Pulmonary artery endothelial cell (primary cell): ENCODE measurements at places on chromosomes 6 and 20.
A peak's percentile ranks its signal among the peaks of the same experiment; 100 is the strongest.

DNA sequence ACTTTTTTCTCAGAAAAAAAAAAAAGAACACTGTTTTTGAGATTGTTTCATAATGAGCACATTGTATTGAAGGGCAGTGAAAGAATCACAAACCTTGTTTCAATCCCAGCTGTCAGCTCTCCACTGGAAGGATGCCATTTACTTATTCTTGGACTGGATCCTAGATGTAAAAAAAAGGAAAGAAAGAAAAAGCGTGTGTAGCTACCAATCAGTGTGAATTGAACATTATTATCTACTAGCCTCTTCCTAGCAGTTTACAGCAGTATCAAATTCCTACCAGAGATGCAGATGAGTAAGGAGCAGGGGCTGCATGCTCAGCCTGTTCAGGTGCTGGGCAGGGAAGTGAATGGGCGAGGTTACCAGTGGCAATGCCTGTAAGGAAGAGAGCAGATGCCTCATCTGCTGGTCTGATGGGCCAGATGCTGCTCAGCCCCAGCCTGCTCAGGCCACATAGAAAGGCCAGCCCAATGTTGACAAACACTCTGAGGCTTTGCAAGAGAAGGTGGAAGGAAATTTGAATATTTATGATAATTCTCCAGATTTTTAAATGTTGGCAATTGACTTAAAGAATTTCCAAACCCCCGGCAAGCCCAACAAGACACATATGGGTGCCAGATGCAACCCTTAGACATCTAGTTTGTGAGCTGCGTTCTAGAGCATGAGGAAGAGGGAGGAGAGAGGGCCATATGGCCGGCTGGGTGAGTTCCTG, 189.5 kb downstream of the IBTK start:
- DNase-seq, result peak; percentile 26

GRCh38 chr6:3789018-3789895, 37.7 kb upstream of the PXDC1 start:
- DNase-seq, result no peak

- DNase-seq, result no peak
These were observed 28.3 kb downstream of the GLP1R start for GRCh38 chr6:39076623-39077535.

DNA sequence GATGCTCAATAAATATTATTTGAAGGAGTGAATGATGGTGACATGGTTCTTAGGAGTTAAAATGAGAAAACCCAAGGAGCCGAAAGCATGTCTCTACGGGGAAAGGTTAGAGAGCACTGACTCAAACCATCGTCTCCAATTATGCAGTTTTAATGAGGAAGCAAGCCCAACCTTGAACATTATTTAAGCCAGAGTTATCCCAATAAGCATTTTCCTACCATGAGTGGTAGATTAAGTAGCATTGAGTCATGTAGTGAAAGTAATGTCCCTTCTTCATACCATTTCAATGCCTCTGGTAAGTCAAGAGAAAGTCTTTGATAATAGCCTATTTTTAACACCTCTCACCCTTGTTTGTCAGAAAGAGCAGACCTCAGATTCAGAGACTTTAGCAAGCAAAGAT, 13.5 kb downstream of the TSHZ2 start:
- DNase-seq, result no peak

DNA sequence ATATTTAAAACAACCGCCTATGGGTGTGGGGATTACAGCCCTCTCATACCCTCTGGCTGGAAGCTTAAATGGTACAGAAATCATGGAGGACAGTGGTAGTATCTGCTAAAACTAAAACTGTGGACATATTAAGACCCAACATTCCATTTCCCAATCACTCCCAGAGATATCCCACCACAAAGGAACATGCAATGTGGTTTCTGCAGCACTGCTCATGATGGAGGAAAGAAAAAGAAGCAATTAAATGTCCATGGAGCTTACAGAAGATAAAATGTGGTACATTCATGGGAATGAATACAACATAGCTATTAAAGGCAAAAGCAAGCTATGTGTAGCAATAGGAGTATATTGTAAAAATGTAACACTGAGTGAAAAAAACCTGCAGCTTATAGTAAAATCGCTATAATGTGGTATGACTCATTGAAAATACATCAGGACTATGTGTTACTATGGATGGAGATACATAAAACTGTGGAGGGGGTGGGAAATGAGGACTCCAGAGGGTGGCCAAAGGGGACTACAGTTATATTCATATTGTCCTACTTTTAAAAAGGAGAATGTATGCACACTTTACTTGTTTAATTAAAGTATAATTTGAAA, 22.9 kb upstream of the NNAT start:
- DNase-seq, result no peak

GRCh38 chr20:11457488-11457887, 460.2 kb upstream of the BTBD3 start:
- no peak for DNase-seq

- peak; percentile 3 for DNase-seq
These were observed 32.3 kb upstream of the PLEKHG1 start for GRCh38 chr6:150567380-150567779.

DNA sequence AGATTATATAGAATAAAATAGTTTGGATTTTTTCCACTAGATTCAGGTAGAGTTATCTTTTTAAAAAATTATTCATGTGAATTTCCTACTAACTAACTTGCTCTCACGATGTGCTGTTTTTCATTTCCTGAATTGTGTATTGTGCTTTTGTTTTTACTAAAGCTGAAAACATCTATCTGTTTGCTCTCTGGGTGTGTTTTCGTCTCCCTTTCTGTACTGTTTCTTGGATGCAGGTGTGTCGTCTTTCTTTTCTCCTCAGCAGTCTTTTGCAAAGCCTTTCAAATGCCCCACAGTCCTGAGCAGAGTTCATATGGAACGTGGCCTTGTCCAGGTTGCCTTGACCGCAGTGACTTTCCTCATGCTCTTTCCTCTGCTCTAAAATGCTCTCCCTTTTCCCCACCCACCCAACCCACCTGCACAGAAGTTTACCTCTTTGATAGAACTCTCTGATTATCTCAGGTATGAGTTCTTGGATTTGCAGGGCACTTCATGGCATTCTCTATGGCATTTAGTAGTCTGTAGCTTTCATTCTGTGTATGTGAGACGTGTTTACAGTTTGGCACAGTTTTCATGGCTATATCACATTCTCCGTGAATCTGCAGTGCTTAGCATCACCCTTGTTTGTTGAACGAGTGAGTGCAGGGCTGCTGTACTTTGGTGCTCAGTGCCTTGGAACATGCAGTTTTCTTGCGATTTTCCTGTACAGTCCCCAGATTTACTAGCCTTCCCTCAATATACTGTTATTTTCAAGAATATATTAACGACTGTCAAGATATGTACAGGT, 77.1 kb downstream of the FARS2 start:
- no peak for DNase-seq

GRCh38 chr6:155909710-155910109, 454.1 kb upstream of the NOX3 start:
- no peak for DNase-seq

DNA sequence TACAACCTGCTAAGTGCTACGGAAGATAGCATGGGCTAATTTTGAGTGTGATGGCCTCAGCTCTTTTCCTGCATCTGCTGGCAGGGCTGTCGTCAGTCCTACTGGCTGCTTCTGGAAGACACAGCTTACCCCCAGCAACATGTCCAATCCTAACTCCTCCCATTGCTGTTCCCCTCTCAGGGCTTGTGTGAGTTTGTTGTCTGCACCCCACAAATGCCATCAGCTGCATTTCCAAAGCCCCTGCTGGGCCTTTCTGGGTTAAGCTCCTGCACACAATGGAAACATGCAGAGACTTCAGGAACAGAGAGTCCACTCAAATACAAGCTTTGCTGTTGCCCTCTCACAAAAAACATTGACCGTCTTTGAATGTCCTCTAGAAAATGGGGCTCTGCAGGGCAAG, 84.7 kb downstream of the RNF182 start:
- no peak for DNase-seq

DNA sequence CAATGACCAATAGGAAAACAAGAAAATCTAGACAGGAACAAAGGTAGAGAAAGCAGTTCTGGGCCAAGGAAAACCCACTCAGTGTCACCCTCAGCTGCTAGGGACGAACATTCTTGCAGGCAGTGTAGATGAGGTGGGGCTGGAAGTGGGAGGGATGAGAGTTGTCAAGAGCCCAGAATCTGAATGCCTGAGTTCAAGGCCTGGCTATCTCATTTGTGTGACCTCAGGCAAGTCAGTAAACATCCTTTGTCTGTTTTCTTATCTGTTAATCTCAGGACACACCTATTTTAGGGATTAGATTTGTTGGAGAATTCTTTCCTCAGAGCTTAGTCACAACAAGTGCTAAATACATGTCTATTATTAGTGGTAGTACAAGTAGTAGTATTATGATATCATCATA, 50.9 kb upstream of the KIF16B start:
- no peak for DNase-seq

DNA sequence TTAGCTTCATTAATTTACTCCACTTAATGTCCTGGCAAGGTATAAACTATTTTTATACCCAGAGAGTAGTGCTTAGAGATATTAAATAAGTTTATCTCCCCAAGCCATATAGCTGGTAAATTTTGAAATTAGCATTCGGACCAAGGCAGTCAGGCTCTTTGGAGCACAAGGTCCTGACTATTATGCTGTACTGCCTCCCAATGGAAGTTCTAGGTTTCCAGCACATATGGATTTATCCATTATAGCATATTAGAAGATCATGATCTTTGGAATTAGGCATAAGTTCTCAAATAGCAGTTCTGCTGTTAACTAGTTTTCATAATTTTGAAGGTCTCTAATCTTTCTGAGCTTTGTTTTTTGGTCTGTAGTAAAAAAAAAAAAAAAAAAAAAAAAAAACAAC, 835.3 kb upstream of the EPHA7 start:
- no peak for DNase-seq

DNA sequence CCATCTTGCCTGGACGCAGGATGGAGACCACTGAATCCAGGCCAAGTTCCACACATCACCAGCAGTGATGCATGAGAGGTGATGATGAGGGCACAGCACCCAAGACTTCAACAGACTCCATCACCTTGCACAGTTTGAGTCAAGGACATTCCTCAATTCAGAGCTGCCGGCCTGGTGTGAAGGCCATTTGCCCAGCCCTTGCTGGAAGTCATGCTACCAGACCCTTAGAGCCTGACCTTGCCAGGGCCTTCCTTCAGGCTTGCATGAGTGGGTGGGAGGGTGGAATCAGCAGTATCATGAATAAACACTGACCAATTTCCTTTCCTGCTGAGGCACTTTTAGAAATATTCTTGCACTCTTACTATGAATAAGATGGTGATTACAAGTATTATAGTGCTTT, 130.2 kb upstream of the SSTR4 start:
- no peak for DNase-seq

- DNase-seq, result no peak
These were observed 392 bp upstream of the TASP1 start for GRCh38 chr20:13639150-13639497.

DNA sequence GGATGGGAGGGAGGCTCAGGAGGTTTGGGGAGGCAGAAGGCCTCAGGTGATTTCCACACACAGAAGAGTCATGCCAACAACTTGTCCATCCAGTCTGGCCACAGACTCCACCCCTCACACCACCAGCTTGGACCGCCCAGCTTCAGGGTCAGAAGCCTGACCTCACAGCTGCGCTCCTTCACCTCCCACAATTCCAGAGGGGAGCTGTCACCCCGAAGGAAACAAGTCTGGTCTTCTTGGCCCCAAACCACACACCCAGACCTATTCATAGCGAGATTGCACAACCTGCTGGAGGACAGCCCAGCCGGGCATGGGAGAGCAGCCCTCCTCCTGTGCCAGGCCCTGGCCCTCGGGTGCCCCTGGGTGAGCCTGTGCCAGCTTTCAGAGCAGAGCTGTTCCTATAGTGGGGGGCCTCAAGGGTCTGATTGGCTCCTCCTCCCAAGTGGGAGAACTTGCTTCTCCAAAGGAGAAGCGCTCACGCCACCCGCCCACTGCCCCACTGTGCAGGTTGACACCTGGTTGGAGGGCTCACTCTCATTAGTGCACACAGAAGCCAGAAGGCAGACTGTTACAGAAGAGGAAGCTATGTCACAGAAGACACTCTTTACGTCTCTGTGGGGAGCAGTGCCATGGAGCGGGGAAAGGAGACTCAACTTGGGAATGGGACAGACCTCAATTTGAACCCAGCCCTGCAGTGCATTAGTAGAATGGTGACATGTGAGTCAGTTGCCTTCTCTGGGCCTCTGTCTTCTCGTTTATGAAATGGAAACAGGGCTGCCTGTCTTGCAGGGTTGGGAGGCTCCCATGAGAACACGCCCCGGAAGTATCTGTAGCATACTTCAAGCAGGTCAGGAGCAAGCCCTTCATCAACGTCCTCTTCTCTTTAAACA, 128.8 kb downstream of the FOXO3 start:
- no peak for DNase-seq

DNA sequence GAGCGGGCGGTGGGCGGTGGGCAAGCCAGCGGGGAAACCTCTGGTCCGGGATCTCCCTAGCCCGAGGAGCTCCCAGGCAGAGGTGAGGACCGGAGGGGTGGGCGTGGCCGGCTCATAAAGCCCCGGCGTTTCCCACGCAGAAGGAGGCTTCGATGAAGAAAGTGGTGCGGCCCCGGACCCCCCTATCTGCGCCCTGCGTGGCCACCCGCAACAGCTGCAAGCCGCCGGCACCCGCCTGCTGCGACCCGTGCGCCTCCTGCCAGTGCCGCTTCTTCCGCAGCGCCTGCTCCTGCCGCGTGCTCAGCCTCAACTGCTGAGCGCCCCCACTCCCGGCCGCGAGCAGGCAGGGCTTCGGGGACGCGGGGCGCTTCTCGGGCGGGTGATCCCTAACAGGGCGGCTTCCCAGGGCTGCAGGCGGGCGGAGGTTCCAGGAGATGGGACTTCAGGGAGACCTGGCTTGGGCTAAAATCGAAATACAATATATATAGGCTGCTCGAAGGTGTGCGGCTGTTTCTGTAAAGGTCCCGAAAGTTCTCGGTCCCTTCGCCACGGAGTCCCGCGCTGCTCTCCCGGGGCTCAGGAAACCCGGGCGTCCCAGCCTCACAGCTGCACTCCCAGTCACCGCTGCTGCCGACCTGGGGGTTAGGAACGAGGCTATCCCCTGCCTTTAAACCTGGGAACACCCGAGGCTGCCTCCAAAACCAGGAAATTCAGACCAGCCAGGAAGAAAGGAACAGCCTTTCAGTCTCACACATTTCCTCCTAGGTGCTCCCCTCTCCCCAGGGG, 27.8 kb downstream of the ASIP start:
- no peak for DNase-seq

DNA sequence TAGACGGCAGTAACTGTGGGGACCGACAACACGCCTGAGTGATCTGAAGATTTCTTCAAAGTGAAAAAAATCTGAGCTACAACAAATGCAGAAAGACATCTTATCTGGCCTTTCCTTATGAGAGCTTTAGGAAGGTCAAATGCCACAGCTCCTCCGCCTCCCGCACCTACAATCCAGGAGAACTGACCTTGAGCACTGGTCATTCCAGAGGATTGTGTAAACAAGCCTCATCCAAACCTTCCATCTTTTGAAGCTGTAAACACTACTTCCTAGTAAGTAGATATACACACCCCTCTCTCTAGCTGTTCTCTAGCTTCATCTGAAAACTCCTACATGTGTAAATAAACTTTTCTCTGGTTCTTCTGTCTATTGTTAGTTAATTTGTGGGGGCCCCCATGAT, 76.9 kb downstream of the CD24 start:
- DNase-seq, result no peak

DNA sequence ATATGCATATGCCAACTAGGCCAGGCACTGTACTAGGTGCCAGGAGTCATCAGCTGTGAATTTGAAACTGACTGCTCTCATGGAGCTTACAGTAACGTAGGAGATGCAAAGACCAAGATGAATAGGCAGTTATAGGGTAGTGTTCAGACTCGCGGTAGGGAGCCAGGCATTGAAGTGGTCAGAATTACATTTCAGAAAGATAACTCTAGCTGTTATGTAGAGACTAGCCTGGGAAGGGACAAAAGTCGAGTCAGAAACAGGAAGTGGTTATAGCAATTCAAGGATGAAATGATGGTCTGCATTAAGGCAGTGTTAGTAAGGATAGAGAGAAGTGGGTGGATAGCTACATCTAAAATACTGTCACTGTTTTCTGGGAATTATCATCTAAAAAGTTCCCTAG, 56.6 kb downstream of the PCMT1 start:
- no peak for DNase-seq
